Activated CD8-positive, alpha-beta memory T cell treated with anti-CD3 and anti-CD28 coated beads for 48 hours (primary cell): ENCODE measurements at places on chromosomes 1 and 21.

- DNase-seq, result no peak
Observed at GRCh38 chr1:205301205-205301821, 20.2 kb downstream of the NUAK2 start.

DNA sequence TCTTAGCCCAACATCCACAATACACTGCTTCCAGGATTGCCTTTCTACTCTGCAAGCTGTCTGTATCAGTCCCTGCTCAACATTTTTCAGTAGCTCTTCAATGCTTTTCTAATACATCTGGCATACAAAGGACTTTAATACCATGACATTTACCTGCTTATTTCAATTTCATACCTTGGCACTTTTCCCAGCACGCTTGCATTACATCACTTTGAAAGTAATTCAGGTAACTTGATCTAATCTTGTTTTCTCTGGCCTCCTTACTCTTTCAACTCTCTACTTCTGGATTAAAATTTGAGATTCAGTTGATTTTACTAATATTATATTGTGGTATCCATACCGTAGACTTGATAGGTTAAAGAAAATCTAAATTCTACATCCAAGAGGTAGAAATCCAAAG lies 103.0 kb downstream of the PTGS2 start:
- DNase-seq, result no peak

GRCh38 chr1:246779561-246780175 lies 55.5 kb downstream of the SCCPDH start:
- DNase-seq, result no peak

DNA sequence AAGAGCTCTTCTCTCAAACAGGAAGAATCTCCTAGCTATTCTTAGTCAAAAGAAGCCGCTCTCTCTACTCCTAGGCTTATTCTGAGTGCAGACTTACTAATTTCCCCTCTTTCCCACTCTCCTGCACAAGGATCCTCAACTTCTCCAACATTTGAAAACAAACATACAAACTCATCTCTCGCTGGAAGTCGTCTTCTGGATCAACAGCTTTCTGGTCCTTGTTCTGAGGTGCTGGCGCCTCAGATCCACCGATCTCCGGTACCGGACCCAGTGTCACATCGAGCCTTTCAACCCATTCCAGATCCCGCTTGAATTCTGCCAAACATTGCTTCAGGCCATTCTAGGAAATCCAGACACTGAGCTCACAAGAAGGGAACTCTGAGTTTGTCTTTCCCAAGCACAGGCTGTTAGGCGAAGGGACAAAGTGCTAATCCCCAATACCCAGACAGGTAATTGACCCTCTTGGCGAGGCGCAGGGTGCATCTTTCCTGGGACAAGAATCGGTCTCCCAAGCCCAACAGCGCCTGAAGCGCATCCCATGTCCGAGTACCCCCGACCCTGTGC lies 696 bp downstream of the EBNA1BP2 start:
- DNase-seq, result no peak

DNA sequence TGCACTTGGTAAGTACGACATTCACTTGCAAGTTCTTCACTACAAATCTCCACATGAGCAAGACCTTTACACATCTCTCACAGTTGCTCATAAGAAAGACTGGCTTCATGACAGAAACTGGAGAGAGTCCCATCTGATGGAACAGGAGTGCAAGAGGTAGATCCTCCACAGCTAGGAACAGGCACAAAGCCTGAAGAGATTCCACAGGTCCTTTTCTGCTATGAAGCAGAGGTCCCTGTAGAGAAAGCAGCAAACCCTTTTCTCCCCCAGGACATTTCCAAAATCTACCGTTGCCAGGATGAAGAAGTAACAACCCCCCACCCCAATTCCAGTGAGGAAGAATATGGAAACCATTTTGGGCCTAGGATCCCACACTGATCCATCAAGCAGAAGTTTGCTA lies 47.3 kb downstream of the EIF4G3 start:
- no peak for DNase-seq

DNA sequence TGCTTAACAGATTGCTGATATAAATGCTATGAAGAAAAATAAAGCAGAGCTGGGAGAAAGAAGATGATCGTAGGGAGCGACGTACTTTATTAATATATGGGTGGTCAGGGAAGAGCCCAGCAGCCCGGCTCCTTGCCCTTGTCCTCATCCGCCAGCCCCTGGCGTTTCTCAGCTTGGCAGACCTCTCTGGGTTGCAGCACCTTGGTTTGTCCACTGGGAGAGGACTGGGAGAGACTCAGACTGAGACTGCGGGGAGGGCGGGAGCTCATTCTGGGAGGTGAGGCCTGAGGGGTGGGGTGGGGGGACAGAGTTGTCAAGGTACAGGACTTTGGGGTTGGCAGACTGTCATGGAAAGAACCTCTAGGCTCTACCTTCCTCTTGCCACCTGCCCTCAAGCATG lies 3.3 kb upstream of the S100A3 start:
- no peak for DNase-seq

- no peak for DNase-seq
Observed at GRCh38 chr1:186880982-186881381, 52.2 kb downstream of the PLA2G4A start.

GRCh38 chr1:208298593-208299269 lies 54.5 kb upstream of the PLXNA2 start:
- DNase-seq, result no peak

DNA sequence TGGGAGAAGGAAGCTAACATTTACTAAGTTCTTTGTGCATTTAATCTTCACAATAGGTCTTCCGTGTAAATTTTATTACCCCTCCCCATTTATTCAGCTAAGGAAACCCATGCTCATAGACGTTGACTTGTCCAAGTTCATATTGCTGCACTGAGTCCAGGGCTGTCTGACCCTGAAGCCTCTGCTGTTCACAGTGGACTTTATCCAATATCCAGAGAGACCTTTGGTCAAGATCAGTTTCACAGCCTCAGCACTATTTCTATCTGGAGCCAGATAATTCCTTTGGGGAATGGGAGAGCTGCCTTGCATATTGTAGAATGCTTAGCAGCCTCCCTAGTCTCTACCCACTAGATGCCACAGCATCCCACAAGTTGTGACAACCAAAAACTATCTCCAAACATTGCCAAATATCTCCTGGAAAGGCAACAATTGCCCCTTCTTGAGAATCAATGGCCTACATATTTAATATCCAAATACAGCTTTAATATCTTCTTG lies 26.4 kb downstream of the ILDR2 start:
- no peak for DNase-seq

- no peak for DNase-seq
Observed at GRCh38 chr1:160131803-160132565, 16.4 kb downstream of the ATP1A2 start.

DNA sequence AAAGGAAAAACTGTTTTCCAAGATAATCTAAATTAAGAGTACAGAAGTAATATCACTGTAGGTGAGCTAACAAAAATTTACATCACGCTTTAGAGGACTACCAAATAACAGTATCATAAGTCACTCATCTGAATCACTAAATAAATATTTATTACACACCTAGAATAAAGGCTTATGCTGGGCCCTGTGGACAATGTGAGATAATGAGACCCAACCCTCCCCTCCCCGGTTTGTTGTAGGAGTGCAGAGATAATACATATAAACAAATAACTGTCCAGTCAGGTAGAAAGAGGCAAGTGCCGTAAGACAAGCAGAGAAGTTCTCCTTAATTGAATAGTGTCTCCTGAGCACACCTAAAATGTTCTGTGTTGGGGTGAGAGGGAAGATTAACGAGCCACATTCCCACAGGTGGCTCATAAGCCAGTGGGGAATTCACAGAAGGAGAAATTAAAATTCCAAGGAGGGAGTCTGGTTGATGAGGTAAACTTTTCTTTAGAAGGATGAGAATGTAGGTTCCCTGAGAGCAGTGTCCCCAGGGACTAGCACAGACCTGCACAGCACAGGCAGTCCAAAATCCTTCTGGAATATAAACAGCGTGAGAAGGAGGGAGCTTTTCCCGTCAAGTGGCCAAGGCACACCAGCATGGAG lies 241.4 kb downstream of the NFIA start:
- no peak for DNase-seq

GRCh38 chr1:212655668-212656440 lies 43.8 kb downstream of the BATF3 start:
- no peak for DNase-seq

GRCh38 chr1:225816643-225817538 lies 7.0 kb downstream of the EPHX1 start:
- no peak for DNase-seq

GRCh38 chr1:10607228-10607627 lies 132.5 kb downstream of the PEX14 start:
- no peak for DNase-seq

DNA sequence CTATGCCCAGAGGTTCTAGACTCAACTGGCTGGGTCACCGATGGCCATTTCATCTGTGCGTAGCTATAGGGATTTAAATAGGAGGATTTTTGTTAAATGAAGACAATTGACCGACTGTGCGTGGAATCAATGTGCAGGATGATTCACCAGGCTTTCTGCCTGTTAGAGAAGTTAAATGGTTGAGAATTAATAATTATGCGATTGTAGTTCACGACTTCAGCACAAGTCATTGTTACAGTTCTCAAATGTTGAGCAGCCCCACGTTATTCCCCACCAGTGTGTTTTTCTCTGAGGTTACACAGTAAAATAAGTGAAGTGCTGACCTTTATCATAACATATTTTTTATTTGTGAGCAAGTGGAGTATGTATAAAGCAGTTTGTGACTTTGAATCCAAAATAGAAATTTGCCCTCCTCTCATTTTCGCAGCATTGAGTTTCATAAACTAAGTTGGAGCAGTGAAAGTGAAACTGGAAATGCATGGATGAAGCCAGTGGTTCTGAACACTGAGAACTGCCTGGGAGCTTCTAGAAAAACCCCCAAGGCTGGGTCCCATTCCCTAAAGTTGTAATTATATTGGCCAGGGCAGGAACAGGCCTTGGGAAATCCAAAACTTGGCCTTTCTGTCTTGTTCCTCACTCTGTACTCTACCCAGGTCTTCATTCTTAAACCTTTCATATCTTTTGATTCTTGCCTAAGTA lies 102.6 kb downstream of the GALNT2 start:
- no peak for DNase-seq

DNA sequence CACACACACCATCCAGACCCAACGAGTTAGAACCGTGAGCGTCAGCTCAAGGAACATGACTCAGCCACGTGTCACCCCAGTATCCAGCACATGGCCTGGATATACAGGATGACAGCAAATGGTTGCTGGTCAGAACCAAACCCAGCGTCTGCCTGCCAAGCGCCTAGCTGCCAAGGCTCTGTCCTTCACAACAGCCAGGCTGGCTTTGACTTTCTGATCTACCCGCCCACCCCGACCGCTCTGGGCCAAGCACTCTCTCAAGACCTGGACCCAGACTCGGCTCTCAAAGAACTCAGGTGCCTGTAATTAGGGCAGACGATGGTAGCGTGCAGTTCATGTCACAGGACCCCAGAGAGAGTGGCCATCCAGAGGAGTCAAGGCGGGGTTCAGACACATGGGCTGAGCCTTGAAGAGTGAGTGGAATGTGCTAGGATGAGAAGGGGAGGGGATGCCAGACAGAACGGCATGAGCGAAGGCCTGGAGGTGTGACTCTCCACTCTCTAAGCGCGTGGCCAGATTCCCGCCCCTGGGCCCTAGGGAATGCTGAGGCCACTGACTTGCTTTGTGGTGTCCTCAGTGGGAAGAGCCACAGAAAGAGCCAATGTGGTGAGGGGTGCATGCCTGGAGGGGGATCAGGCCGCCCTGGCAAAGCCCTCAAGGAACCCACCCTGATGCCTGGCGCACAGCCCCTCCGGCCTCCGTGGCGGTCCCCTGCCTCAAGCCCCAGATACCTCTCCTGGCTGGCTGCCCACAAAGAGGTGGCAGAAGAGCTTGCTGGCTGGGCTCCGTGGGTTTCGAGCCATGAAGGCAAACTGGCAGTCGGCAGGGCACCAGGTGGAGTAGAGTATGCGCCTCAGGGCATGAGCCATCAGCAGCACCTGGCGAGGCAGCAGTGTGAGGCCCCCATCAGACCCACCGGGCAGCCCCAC lies 7.0 kb downstream of the SH2D5 start:
- no peak for DNase-seq

DNA sequence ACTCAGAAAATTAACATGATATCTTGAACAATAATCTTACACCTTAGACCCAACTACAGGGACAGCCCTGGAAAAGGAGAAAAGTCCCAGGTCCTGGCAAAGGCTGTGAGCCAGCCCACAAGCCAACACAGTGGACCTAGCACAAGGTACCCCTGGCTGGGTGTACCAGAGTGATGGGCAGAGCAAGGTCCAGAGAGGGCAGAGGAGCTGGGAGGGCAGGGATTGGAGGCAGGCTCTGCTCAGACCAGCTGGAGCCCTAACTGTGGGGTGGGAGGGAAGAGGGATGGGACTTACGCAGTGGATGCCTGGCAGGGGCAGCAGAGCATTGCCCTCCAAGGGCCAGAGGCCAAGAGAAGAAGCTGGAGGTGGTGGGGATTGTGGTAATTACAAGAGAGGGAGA lies 101.6 kb downstream of the KCND3 start:
- no peak for DNase-seq

GRCh38 chr1:231187571-231187970 lies 25.7 kb downstream of the TRIM67 start:
- no peak for DNase-seq

- no peak for DNase-seq
Observed at GRCh38 chr1:52365071-52365745, 797 bp downstream of the CC2D1B start.

DNA sequence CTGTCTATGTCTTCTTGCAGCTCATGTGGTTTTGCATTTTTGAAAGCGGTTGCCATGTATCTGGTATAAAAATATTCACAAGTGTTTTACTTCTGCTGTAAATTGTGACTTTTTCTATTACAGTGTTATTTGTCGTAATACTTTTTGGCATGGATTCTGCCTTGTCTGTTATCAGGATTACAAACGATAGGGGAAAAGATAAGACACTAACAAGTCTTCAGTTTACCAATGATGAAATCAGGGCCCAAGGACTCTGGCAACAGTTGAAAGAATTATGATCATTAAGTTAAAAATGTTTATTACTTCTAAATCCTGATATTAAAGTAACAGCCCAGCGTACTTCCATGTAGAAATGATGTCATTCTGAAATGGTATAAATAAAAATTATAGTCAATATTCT lies 298.8 kb downstream of the KIF26B start:
- no peak for DNase-seq

- no peak for DNase-seq
Observed at GRCh38 chr1:163379801-163380200, 58.0 kb downstream of the NUF2 start.

- no peak for DNase-seq
Observed at GRCh38 chr1:243831463-243831862, 18.6 kb downstream of the AKT3 start.

DNA sequence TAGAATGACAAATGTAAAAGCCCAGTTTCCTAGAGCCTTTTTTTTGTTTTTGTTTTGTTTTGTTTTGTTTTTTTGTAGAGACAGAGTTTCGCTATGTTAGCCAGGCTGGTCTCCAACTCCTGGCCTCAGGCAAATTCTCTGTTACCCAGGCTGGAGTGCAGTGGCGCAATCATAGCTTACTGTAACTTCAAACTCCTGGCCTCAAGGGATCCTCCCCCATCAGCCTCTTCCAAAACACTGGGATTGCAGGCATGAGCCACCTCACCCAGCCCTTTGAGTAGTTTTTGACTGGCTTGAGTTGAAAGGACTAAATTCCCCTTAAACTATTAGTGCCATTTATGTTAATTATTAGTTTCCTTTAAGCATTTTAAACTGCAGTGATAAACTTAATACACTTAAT lies 28.8 kb upstream of the ZBTB18 start:
- no peak for DNase-seq
